ENCODE measurements at places on chromosomes 11 and 22. TPM values are rescaled to one million over a fixed set of nuclear protein-coding genes. Genes with fewer than 3 reads are reported as not detected.

GRCh38 chr11:113019711-113020110 lies 58.5 kb downstream of the NCAM1 start:
- DNase-seq: no peak

DNA sequence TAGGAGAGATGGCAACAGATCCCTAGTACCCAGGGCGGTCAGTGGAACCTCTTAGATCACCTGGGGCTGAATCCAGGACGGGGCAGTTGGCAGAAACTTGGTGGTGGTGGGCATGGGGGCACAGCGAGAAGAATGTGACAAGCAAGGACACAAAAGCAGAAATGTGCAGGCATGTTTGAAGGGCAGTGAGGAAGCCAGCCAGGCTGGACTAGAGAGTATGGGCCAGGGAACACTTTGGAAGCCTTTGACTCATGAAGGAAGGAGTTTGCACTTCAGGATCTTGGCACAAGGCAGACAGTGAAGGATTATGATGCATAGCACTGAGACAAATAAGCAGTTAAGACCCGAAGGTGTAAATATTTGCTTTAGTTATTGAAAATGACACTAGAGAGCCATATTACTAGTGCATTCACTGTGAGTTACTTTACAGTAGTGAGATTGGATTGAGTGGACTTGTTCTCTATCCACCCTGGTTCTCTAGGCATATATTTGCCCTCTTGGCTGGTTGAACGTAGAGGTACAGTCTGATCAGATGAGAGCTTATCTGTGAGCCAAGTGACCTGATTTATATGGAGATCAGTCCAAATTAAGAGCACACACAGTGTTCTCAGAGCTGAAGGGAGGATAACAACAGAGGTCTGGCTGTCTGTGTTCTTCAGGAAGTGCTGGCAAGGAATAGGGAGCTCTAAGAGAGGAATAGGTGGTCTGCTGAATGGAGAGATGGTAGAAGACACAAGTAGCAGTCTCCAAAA lies 210.4 kb downstream of the SNX19 start:
- DNase-seq: no peak

DNA sequence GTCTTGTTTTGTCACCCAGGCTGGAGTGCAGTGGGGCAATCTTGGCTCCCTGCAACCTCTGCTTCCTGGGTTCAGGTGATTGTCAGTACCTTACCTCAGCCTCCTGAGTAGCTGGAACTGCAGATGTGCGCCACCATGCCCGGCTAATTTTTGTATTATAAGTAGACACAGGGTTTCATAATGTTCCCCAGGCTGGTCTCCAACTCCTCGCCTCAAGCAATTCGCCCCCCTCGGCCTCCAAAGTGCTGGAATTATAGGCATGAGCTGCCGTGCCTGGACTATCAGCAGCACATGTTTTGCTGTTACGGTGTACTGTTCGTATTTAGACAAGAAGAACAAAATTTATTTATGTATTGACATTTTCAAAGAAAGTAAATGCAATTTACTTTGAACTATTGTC lies 34.8 kb downstream of the RAB39A start:
- no peak for DNase-seq

GRCh38 chr11:10606536-10607208 lies 38.2 kb upstream of the LYVE1 start:
- DNase-seq: no peak

- no peak for DNase-seq
Observed at GRCh38 chr22:31492151-31492550, 2.5 kb upstream of the EIF4ENIF1 start.

DNA sequence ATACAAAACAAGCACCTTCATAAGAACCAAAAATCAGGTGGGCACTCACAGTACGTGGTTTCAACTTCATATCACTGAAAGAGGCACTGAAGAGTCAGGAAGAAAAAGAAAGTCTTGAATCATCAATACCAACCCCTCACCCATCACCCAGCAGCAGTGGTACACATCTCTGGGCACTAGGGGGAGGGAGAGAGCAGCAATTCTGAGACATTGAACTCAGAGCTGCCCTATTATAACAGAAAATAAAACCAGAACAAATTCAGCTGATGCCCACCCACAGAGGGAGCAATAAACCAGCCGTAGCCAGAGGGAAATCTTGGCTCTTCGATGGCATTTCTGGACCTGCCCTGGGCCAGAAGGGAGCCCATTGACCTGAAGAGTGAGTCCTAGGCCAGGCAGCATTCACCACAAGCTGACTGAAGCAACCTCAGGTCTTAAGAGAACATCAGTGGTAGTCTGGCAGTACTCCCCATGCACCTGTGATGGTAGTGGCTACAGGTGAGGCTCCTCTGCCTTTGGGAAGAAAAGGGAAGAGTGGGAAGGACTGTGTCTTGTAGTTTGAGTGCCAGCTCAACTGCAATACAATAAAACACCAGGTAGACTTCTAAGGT lies 42.2 kb upstream of the FAM181B start:
- peak; percentile 35 for DNase-seq

- DNase-seq: peak; percentile 95
Observed at GRCh38 chr22:36329254-36330078, 58.3 kb downstream of the MYH9 start.

GRCh38 chr22:43846966-43847365 lies 15.3 kb downstream of the SULT4A1 start:
- DNase-seq: no peak

DNA sequence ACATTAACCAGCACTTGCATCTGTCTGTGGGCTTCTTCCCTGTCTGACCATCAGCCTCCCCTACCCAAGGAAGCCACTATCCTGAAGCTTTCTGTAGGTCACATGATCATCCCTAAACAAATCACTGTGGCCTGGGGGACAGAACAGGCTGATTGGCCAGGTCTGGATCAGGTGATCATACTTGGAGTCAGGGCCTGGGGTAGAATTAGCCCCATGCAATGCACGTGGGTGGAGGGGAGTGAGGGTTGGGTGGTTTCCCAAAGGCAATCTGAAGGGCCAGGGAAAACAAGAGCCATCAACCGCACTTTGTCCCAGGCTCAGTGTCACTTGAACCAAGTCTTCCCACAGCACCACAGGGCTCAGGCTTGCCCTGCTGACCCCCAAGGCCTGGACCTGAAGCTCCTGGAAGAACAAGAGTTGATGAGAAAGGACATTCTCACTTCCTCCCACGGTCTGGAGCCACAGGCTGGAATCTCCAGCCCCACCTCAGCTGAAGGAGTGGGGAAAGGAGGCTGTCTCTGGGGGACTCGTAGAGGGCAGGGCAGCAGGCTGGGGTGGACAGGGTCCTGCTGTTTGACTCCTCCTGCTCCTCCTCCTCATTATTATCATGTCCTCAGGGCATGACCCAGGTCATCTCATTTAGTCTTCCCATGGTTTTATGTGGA lies 31.5 kb upstream of the TSPAN18 start:
- DNase-seq: no peak

DNA sequence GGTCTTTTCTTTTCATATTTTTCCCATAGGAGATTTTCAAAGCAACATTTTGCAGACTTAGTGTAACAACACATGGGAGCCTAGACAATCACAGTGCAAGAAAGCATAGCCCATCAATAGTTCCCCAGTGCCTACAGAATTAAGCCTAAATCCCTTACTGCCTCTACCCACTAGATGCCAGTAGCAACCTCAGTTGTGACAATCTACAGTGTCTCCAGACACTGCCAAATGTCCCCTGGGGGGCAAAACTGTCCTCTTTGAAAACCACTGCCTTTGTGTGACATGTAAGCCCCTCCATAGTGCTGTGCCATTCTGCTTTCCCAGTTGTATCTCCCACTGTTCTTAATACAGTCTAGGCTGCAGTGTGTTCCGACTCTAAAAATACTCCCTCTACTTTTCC lies 1329.0 kb downstream of the LRRC4C start:
- DNase-seq: no peak

DNA sequence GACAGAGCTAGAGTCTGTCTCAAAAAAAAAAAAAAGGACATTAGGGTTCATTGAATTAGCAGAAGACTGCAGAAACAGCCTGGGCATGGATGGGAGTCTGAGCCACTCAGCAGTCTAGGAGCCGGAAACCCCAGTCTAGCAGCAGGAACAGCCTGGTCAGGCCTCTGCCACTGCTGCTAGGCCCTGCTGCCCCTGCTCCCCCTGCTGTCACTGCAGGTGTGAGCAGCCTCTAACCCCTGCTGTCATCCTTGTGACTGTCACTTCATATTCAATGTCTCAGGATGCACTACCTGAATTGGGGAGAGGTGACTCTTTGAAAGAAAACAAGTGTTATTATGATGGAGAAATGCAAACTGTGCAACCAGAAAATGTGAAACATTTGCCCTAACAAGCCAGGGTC lies 7.0 kb upstream of the DDX17 start:
- peak; percentile 68 for DNase-seq

GRCh38 chr22:16932577-16932976 lies 75.4 kb downstream of the GAB4 start:
- DNase-seq: no peak

DNA sequence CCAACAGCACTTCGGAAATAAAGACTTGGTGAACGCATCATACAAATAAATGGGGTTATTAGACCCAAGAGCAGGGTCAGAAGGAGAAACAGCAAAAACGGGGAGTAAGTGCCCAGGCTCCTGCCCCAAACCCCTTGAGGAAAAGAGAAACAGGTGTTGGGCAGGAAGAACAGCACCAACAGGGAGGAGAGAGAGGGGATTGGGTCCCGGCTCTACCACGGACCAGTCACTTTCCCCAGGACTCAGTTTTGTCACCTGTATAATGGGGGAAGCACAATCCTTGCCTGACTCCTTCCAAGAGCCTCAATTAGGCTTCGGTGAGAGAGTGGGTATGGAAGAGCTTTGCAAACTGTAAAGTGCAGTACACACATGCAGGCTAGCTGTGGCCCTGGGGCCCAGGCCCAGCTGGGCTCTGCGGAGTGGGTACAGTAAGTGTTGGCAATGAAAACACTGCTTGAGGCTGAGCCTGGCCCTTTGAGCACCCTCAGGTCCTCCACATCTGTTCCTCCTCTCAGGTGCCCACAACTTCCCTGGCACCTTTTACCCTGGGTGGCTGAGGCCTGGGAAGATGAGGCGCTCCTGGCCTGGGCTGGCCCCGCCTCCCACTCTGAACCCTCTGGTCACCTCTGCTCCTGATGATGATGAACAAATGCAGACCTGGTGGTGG lies 8.9 kb downstream of the SLC29A2 start:
- no peak for DNase-seq

PVALB gene
- not detected for total RNA-seq

SNX32 gene
- total RNA-seq: 2.1 TPM

KCNJ4 gene
- total RNA-seq: not detected

OR52E8 gene
- not detected for total RNA-seq

FAT3 gene
- not detected for total RNA-seq

MS4A12 gene
- not detected for total RNA-seq

CD3E gene
- total RNA-seq: 387 TPM

FDX1 gene
- 17.2 TPM for total RNA-seq

Measured in activated CD8-positive, alpha-beta T cell treated with anti-CD3 and anti-CD28 coated beads for 36 hours (primary cell).